ENCODE measurements at places on chromosomes 5 and 9.

DNA sequence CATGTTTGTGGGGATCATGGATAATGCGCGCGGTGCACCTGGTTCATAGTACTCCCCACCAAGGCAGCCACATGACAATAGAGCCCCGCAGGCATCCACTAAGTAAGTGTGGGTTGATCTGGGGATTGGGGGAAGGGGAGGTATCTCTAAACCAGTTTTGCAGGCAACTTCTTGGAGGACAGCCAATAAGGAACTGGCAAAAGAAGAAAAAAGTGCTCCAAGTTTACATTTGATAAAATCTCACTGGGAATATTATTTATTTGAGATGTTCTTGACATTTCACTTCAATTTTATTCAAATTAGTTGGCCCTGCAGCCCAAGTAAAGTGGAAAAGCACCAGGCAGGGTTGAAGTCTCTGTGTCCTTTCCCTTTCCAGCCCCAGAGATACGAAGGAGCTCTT is 8.5 kb downstream of the FBP1 start:
- no peak for DNase-seq

DNA sequence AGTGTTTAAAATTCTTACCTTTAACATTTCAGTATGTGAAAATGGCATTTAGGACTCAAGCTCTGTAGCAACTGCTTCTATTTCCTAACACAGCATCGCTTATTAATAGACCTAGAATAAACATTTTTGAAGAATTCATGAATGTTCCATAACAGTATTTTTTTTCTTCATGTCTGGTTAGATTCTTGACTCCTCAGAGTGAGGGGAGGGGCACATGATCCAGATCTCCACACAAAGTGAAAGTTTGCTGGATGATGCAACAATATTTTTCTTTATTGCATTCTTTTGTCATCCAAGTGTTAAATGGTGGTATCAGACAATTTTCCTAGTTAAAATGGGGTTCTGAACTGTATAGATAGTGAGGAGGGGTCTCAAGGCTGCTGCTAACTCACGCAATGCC is 130.8 kb upstream of the MAN2A1 start:
- DNase-seq: no peak

GRCh38 chr9:68895741-68896478 is 118.0 kb downstream of the PRKACG start:
- DNase-seq: no peak

DNA sequence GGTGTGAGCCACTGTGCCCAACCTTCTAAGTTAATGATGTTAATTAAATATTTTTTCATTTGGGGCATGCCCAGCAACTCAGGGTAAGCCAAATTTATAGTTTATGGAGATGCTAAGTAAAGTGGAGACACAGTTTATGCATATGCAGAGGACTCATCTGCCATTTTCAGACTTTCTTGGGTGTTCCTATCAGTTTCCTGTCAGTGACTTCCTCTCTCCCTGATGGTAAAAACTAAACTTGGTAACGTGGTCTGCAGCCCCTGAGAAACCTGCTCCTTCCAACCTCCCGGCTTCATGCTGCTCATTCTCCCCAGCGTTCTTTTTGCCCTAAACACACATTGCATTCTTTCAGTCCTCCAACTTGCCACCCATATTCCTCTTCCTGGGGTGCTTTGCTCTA is 48.4 kb upstream of the TUT7 start:
- no peak for DNase-seq

DNA sequence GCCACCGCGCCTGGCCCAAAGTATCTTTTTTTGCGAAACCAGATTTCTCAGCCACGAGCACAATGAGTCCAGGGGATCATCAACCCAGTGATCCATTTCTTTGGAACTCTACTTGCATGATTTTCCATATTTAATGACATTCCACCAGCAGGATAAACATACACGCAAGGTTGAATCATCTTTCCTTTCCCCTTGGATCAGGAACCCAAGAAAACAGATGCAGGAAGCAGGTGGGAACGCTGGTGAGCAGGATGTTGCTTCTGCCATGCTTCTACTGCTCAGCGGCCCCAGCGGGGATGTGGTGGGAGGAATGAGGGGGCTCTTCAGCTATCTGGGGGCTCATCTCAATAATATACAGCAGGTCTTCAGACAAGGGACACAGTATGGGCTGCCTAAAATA is 118.2 kb downstream of the SEC61B start:
- DNase-seq: no peak

GRCh38 chr9:37747271-37747753 is 6.3 kb upstream of the TRMT10B start:
- peak; percentile 80 for DNase-seq

DNA sequence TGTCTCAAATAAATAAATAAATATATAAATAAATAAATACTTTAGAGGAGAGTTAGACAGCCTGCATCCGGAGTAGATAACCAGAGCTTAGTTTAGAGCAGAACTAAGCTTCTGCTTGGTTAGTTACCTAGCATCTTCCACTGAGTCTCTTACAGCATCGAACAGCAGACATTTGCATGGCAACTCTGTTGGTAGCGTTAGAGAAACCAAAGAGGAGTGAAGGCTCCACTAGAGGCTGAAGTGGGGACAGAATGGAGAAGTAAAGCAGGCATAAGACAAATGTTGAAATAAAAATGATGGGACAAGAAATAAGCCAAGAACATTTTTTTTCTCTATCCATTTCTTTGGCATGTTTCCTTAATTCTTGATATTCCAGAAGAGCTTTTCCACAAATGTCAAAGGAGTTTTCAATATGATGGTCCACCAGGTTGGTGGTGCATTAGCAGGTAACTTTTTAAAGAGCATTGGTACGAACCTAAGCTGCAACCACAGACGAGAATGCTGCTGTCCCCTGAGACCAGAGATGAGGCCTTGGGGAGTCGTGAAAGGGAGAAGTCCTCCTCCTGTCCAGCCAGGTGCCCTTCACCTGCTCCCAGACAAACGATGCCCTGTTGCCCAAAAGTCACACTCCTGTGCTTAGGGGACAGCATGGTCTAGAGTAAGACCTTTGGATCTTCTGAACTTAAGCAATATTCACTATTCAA is 438.3 kb downstream of the DIRAS2 start:
- peak; percentile 26 for DNase-seq

- no peak for DNase-seq
Observed at GRCh38 chr5:68770551-68770950, 323.3 kb upstream of the SLC30A5 start.

DNA sequence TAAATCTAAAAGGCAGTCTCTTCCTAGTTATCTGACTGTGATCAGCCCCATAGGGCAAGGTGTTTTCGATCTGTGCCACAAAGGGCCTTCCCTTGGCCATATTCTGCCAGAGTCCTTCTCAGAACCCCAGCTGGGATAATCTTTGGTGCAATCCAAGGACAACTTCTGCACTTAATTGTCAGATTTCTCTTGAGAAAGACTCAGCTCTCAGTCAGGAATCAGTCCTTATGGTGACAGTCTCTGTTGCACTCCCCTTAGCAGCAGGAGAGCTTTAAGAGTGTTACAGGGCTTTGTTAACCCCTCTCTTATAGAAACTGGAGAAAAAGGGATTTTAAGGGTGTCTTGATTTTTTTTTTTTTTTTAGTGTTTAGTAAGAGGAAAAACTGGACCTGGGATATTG is 15.4 kb upstream of the RFX3 start:
- no peak for DNase-seq

- no peak for DNase-seq
Observed at GRCh38 chr9:121561385-121562222, 62.0 kb upstream of the GGTA1 start.

- no peak for DNase-seq
Observed at GRCh38 chr5:131649161-131649560, 14.1 kb upstream of the RAPGEF6 start.

- no peak for DNase-seq
Observed at GRCh38 chr5:93587597-93588351, 4.8 kb downstream of the NR2F1 start.

GRCh38 chr5:157478726-157479125 is 18.7 kb downstream of the NIPAL4 start:
- no peak for DNase-seq

GRCh38 chr5:38621840-38622437 is 65.5 kb upstream of the LIFR start:
- DNase-seq: no peak

- DNase-seq: no peak
Observed at GRCh38 chr9:86974421-86974820, 27.1 kb upstream of the GAS1 start.

DNA sequence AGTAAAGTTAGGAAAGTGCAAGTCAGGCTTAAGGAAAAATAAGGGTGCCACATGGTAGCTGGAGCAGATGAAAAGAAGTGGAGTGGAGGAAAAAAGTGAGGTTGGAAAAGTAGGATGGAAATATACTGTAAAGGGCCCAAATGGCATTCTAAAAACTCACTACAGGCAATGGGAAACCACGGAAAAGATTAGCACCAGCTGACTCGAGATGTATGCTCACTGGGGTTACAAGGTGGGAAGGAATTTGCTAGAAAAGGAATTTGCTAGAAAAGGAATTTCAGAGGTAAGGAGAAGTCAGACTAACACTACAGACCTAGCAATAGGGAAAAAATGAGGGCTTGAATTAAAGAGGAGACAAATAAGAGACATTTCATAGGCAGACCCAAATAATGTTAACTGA is 3.6 kb downstream of the PSMD5 start:
- DNase-seq: no peak

DNA sequence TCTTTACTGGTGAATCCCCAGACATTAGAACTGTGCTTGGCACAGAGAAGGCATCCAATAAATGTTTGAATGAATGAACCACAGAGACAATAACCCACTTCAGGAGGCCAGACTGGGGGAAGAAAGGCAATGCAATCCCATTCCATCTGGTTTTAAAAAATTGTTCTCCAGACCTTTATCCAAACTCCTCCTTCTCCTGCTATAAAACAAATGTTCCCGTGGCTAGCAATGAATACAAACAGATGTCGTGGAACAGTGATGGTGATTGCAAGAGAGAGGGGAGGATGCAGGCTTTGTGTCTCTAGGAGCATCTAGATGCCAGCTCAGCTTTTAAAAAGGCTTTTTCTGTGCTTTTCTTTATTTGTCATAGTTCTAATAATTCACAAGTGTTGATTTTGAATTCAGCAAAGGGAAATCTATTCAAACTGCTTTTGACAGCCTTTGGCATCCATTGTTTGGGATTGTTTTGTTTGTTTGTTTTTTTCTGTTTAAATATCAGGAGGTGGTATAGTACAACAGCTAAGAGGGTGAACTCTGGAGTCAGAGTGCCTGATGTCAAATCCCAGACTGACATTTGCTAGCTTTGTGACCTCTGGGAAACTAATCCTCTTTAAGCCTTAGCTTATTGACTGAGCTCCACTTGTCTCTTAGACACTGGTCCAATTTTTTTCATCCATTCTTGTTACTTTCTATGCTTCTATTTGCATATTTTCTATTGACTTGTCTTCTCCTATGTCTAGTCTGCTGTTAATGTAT is 59.1 kb downstream of the TNFSF15 start:
- DNase-seq: no peak

DNA sequence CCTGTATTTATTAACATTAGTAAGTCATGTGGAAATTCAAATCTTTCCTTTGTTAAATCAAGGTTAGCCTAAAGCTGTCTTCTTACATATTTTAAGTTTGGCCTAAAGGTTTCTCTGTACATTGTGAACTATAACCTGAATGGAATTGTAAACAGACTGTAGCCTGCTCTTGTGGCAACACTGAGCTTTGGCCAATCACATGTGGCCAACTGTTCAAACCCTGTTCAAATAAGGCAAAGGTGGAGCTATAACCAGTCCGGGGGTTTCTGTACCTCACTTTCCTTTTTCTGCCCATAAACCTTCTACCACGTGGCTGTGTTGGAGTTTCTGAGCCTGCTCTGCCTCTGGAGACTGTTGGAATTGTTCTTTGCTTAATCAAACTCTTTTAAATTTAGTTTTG is 3.3 kb upstream of the HAPLN1 start:
- DNase-seq: no peak

GRCh38 chr5:56264417-56265025 is 31.4 kb upstream of the ANKRD55 start:
- peak; percentile 46 for DNase-seq

DNA sequence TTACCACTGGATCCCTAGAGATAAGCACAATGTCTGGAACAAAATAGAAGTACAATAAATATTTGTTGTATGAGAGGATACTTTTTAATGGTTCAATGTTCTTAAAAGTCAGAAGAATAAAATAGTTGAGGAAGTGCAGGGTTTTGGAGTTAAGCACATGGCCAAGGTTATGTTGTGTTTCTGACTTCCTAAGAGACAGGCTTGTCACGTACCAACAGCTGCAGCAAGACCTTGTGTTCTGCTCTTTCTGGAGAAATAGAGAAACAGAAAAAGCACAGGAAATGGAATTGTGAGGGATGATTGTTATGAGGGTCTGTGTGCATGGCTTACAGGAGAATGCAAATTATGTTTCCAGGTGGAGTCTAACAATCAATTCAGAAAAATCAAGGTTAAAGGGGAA is 12.9 kb downstream of the CARTPT start:
- DNase-seq: no peak

DNA sequence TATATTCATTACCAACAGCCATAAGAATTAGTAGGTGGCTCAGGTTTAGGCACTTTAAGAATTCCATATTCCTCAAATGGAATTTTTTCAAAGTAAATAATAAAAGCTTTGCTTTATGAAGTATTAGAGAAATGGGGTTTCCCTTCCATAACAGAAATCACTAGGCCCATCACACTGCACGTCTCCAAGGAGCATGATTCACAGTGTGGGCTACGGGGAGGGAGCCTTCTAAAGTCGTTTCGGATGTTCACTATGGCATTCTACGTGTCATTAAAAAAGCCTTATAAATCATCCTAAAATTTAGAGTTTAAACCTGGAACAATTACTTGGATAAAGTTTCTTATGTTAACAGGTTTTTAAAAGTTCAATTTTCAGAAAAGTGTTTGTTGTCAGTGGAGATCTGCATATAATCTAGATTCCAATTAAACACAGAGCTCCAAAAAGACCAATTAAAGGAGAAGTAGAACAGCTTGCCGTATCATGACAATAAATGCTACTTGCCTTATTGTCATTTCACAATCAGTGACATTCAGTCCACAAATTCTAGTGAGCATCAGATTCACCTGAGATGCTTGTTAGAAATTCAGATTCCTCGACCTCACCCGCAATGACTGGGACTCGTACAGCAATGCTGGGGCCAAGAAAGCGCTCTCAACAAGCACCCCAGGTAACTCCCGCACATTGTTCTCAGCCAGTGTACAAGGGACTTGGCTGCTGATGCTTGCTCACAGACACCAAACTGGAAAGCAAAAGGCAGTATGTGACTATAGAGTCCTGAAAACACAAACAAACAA is 115.7 kb downstream of the NFIB start:
- DNase-seq: no peak
